ENCODE measurements at places on chromosomes 5 and 9. TPM values are rescaled to one million over a fixed set of nuclear protein-coding genes. Genes with fewer than 3 reads are reported as not detected.

The CDC20B gene
- not detected for total RNA-seq

The PLCXD3 gene
- not detected for total RNA-seq

GRCh38 chr9:83060556-83060955, 2.4 kb downstream of the RASEF start:
- DNase-seq, result peak; percentile 44

GRCh38 chr9:37187292-37187691, 66.9 kb downstream of the ZCCHC7 start:
- DNase-seq, result no peak

DNA sequence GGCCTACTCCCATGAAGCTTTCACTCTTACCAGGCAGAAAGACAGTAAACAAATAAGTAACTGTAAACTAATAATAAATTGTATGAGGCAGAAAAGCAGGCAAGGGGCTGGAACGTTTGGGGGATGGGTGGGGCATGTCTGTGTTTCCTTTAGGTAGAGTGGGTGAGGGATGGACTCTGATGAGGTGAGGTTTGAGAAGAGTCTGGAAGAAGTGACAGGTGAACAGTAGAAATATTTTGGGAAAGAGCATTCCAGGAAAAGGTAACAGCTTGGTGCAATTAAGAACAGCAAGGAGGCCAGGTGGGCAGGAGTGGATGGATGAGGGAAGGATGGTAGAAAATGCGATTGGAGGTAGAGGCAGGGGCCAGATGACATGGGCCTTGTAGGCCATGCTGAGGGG, 56.5 kb downstream of the PTTG1 start:
- DNase-seq, result no peak

DNA sequence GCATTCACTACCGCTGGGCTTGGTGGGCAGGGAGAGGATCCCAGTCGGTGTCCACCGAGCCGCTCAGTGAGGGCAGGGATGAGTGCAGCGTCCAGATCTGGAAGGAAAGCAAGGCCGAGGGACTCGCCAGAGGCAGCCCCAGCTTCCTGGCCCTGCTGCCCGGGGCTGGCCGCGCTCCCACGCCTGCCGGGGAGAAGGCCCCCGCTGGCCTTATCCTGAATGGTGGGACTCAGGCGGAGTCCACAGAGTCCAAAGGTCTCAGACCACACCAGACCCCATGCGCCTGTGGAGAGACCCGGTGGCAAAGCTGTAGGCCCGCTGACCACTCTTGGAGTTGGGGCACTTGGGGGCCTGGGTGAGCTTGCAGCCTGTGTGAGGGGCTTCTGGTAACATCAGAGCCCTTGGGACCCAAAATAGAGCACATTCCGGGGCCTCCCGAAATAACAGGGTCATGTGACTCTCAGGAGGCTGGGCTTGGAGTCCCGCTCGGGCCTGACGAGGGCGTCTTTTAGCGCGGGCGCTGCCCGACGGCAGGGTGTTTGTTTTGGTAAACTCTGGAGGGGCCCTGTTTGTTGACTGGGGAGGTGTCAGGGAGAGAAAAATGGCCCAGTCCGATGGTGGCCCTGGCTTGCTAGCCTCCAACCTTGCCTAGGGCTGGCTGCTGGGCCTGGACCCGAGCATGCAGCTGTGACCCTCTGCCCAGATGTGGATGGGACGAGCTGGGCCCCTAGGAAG, 2.8 kb downstream of the RXRA start:
- DNase-seq, result no peak

GRCh38 chr5:93303291-93303691, 277.7 kb downstream of the NR2F1-AS1 start:
- no peak for DNase-seq

DNA sequence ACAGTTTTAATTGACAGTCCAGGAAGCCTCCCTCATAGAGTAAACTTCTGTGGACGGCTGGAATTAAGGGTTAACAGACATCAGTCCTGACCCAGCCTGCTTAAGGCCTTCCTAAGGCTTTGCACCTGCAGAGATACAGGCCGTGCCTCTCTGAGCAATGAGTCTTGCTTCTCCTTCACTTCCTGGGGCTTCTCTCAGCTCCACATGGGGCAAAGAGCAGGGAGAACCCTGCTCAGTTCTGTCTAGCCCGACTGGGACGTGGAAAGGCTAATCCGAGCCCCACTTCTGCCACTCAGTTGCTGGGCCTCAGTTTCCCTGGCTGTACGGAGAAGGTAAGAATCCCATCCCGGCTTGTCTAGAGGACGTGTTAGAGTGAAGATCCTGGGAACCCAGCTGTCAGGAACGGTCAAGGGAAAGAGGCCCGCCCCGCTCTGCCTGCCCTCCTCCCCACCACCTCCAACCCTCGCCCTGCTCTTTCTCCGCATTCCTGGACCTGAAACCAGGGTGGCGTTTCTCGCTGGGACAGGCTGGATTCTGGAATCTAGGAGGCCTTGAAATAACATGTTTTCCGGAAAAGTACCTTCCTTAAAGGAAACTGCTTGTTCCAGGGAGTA, 6.5 kb downstream of the SPAAR start:
- no peak for DNase-seq
